Kasumi-1 (cell line): ENCODE measurements at places on chromosomes 7 and 10.

DNA sequence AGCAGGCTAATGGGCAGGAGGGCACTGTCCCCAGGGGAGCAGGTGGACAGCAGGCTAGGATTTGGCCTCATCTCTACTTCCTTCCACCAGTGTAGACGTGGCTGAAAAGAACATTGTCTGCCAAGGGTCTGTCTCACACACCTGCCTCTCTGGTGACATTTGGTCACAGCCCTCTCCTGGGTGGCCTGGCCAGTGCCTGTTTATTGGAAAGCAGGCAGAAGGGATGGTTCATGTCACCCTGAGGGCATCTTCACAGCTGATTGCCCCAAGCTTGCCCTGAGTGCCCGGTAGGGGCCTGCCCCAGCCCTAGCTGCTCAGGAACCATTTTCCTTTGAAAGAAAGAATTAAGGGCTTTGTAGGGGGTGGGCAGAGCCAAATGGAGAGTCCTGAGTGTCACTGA lies 138.7 kb downstream of the C10orf105 start:
- DNase-seq, result no peak

GRCh38 chr7:155467846-155468784 lies 10.2 kb downstream of the EN2 start:
- DNase-seq, result no peak

- peak; percentile 7 for DNase-seq
Observed at GRCh38 chr7:127872122-127872521, 159.1 kb downstream of the LRRC4 start.

- DNase-seq, result no peak
Observed at GRCh38 chr10:18554479-18554878, 96.9 kb downstream of the NSUN6 start.

DNA sequence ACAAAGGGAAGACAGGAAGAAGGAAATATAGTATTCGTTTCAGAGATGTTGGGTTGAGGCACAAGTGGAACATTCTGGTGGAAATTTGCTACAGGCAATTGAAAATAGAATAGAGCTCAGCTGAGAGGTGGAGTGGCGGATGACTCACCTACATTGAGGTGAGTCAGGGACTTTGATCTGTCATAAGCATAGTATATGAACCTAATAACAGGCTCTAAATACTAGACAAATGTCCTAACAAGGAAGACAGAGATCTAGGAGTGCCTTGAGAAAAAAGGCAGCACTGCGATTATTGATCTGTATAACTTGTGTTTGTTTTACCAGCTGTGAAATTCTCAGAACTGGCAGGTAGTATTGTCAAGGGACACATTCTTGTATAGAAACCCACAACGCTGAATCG lies 907 bp upstream of the IFRD1 start:
- DNase-seq, result no peak

DNA sequence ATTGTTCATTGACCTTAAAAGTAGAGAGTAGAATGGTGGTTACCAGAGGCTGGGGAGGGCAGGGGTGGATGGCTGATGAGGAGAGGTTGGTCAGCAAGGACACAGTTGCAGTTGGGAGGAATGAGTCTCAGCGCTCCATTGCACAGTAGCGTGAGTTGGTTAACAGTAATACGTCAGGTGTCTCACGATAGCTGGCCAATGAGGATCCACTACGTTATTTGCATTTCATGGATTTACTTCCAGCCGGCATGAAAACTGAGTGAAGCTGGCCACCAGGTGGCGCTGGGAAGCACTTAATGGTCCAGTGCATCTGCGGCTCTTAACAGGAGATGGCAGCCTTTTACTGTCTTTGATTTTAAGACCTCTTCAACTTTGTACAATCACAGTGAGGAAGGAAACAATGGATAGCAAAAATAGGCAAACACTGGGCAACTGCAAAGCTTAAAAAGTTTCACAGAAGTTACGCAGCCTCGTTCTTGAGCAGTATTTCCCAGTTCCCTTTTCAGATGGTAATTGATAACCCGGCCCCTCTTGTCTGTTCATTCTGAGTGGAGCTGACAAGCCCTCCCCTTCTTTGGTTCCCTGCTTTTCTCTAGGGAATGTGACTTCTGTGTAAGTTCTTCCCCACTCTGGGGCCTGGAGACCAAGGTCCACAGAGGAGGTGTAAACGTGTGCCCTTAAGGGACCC lies 23.7 kb downstream of the AKR1E2 start:
- peak; percentile 95 for DNase-seq

DNA sequence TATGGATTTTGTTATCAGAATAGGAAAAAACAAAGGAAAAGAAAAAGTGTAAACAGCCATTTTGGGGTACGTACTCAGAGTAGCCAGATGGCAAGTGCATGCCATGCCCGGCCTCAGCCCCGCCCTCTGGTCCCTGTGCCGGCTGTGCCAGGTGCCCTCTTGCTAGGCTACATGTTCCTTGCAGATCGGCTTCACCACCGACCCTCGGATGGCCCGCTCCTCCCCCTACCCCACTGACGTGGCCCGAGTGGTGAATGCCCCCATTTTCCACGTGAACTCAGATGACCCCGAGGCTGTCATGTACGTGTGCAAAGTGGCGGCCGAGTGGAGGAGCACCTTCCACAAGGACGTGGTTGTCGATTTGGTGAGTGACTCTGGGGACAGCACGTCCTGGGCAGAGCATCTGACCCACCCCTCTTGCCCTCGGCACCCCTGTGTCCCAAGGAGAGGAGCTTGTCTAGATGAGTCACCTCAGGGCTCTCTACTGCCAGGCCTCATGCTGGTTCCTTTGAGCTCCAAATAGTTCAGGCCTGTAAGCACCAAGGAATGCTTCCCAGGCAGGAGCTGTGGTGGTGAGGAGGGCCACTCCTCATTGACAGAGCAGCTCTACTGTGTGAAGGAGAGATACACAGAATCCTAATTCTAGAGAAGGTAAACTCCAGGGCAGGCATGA lies 54.9 kb upstream of the ZMIZ2 start:
- no peak for DNase-seq

- DNase-seq, result no peak
Observed at GRCh38 chr10:14056610-14057332, 274.0 kb downstream of the FRMD4A start.

GRCh38 chr7:87712571-87712970 lies 84.4 kb downstream of the RUNDC3B start:
- DNase-seq, result no peak

- DNase-seq, result no peak
Observed at GRCh38 chr10:124955868-124956267, 13.9 kb downstream of the ZRANB1 start.

GRCh38 chr7:22845221-22845834 lies 22.7 kb upstream of the TOMM7 start:
- DNase-seq, result no peak

DNA sequence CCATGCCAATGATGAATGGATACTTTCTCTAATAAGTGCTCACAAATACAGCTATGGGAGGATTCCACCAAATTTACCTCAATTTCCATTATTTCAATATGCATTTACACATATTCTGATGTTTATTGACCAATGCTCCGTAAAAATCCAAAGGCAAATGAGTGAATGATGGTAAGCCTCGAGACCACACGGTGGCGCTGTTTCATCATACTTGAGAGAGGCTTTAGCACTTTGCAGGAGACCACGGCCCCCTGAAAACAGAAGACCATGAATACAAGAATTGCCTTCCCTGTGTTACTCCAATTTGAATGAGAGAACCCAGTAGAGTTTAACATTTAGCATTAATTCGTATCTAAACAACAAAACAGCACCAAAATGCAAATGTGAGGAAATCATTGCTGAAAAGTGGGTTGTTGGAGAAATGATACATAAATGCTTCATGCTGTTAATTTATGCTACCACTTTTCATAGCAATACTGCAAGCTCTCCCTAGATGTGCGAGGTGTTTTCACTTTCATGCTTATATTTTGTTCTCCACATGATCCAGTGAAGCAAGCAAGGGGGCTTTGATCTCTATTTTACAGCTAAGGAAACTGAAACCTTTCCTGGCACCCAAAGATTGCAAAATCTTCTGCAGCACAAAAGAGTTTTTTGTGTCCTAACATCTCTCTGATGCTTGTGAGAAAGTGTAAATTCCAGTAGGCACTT lies 35.4 kb downstream of the TRIL start:
- DNase-seq, result peak; percentile 68
